ENCODE measurements at places on chromosomes 2 and 18.

GRCh38 chr2:38108907-38109731, 33.2 kb upstream of the CYP1B1 start:
- no peak for DNase-seq

GRCh38 chr18:9673296-9674251, 34.5 kb upstream of the RAB31 start:
- DNase-seq, result no peak

DNA sequence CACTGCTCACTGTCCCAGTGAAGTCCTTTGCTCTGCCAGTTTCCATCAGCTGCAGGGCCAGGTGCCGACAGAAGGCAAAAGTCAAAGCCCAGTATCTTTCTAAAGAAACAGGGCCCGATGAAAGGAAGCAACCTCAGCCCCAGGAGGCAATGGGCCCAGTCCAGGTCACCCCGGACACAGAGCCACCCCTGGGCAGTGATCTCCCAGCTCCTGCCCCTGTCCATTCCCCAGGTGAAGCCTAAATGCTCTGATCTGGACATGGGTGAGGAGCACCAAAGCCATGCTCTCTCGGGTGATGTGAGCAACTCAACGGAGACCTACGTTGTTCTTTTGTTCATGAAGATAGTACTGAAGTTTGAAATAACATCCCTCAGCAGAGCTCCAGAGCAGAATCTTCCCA, 61.6 kb downstream of the HDAC4 start:
- DNase-seq, result no peak

- DNase-seq, result no peak
Observed at GRCh38 chr2:46942891-46943626, 27.5 kb upstream of the MCFD2 start.

All from COR-L47 (cell line).